Activated naive CD8-positive, alpha-beta T cell treated with anti-CD3 and anti-CD28 coated beads for 36 hours (primary cell): ENCODE measurements at places on chromosomes 13 and 19. TPM values are rescaled to one million over a fixed set of nuclear protein-coding genes. Genes with fewer than 3 reads are reported as not detected.

- H3K4me1 ChIP-seq: no peaks in the 10 kb centered on the region
- H3K36me3 ChIP-seq: no peaks in the 10 kb centered on the region
- H3K27ac ChIP-seq: no peak overlapping the region
- H3K4me3 ChIP-seq: no peak overlapping the region
- H3K27me3 ChIP-seq: peaks cover 37% of the 10 kb centered on the region
- no peak for DNase-seq
Observed at GRCh38 chr13:101155920-101156319, 260.4 kb downstream of the NALCN start.

- H3K4me3 ChIP-seq: no peak overlapping the region
- H3K4me1 ChIP-seq: no peaks in the 10 kb centered on the region
- no peaks in the 10 kb centered on the region for H3K36me3 ChIP-seq
Observed at GRCh38 chr19:15022752-15023151, 26.5 kb upstream of the CASP14 start.

GRCh38 chr13:37475966-37476365 is 122.6 kb downstream of the POSTN start:
- no peak overlapping the region for H3K4me3 ChIP-seq
- no peaks in the 10 kb centered on the region for H3K4me1 ChIP-seq
- no peak for DNase-seq
- H3K36me3 ChIP-seq: no peaks in the 10 kb centered on the region
- no peak overlapping the region for H3K27ac ChIP-seq

- peaks cover 14% of the 10 kb centered on the region for H3K4me1 ChIP-seq
- H3K27ac ChIP-seq: no peak overlapping the region
- no peak for DNase-seq
- peaks cover 62% of the 10 kb centered on the region for H3K36me3 ChIP-seq
- no peak overlapping the region for H3K4me3 ChIP-seq
Observed at GRCh38 chr13:113638806-113639205, 19.2 kb downstream of the ATP4B start.

DNA sequence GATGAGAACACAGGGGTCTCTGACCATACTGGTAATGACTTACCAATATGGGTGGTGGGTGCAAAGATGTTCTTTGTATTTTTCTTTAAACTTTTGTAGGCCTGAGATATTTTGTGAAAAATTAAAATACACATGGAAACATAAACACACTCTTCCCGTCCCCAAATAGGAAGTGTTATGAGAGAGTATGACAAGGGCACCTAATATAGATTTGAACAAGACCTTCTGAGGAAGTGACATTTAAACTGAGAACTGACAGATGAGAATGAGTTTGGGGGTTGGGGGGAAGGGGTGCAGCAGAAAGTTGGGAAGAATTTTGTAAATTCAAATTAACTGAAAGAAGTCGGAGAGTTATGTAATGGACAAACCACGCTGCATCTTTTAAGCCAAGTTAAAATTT is 224.2 kb downstream of the RGCC start:
- H3K4me1 ChIP-seq: peaks cover 18% of the 10 kb centered on the region
- H3K27me3 ChIP-seq: no peaks in the 10 kb centered on the region
- no peak overlapping the region for H3K4me3 ChIP-seq
- DNase-seq: no peak
- peaks cover 34% of the 10 kb centered on the region for H3K36me3 ChIP-seq

DNA sequence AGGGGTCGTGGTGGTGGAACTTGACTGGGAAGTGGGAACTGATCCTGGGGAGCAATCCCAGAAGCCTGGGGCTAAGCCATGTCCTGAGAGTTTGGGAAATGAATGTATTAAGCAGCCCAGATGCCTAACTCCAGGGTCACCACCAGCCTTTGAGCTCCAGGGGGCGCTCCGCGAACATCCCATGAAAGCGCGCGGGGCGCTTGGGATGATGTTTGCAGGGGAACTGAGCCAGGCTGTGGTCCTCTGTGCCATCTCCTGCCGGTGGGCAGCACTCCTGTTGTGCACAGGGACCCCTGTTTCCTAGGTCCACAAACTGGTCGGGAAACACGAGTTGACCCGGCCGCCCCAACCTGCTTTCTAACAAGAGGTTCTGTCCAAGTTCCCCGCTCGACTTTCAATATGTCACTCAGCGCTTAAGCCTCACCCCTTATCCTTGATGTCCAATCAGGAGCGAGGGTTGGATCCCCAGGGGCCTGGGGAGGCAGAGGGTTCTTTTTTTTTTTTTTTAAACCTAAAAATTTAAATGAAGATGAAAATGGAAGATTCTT is 14.4 kb downstream of the LEUTX start:
- peaks cover 10% of the 10 kb centered on the region for H3K27me3 ChIP-seq
- peak; percentile 72 for DNase-seq
- no peaks in the 10 kb centered on the region for H3K4me1 ChIP-seq
- peak overlapping the region; percentile 78 for H3K4me3 ChIP-seq
- H3K27ac ChIP-seq: no peak overlapping the region

- H3K27ac ChIP-seq: no peak overlapping the region
- no peak overlapping the region for H3K4me3 ChIP-seq
- no peaks in the 10 kb centered on the region for H3K27me3 ChIP-seq
- DNase-seq: no peak
Observed at GRCh38 chr13:85828094-85828684, 29.0 kb upstream of the SLITRK6 start.

DNA sequence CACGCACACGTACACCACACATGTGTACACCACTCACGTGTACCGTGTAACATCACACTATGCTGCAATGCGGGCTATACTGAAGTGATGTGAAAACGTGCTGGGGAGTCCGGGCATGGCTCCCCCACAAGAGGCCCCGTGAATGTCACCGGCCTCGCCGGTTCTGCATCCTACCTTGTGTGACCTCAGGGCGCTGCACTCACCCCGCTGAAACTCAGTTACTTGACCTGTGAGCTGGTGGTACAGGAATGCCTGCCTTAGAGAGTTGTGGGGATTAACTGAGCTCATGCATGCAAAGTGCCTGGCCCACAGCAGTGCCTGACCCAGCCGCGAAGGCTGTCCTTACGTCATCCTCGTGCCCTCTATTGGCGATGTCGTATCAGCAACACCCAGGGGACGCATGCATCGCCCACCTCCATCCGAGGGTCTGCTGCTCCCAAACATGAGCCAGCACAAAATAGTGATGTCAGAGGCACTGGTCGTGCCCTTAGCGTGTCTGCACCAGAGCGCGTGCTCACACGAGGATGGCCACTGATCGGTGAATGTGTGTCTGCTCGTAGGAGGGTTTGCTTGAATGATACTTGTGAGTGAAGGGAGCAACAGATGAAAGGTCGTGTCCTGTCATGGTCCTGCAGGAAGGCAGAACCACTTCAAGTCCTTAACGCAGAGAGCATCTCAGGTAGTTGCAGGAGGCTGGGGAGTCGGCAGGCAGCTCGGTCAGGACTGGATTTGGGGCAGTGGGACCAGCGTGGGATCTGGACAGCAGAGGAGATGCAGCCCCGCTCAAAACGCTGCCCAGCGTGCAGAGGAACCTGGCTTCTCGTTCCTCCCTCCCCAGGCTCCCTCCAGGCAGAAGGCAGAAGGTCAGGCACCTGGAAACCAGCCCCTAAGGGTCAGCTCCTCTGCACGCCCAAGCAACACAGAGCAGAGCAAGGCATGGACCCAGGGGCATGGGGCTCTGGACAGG is 126.2 kb upstream of the SPACA7 start:
- H3K27me3 ChIP-seq: no peaks in the 10 kb centered on the region
- no peaks in the 10 kb centered on the region for H3K4me1 ChIP-seq

The C13orf46 gene
- total RNA-seq: 0.99 TPM

- no peak overlapping the region for H3K4me3 ChIP-seq
- H3K27ac ChIP-seq: no peak overlapping the region
- no peaks in the 10 kb centered on the region for H3K27me3 ChIP-seq
- DNase-seq: no peak
- H3K4me1 ChIP-seq: peaks cover 7% of the 10 kb centered on the region
Observed at GRCh38 chr19:5785423-5785822, 877 bp upstream of the PRR22 start.

The OR7D2 gene
- not detected for total RNA-seq

DNA sequence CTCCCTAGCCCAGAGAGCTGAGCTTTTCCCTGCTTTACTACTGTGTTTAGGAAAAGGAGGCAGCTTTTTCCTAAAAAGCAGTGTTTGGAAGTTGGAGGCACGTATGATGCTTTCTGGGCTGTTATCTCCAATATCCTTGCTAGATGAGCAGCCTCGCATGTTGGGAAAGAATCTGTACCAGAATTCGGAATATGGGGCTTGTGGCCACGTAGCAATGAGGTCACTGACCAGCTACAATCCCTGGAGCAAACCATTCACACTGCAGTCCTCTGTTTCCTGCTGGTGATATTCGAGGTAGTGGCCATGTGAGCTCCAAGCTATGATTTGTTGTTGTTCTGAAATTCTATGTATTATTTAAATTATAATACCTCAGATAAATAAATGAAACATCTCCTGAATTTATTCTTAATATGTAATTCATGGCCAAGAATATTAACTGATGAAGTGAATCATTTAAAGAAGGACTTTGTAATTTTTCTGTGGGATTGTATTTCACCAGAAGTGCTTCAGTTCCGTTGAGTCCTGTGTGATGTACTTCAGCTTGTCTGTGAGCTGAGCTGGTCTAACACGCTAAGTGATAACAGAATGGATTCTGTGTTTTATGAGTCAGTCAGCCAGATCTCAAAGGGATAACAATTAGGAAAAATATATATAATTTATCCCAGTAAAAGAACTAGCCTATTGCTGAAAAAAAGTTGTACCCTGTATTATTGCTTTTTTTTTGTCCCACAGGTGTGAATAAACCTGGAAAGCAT is 319.5 kb downstream of the SHISA2 start:
- no peak overlapping the region for H3K4me3 ChIP-seq
- no peaks in the 10 kb centered on the region for H3K36me3 ChIP-seq
- H3K4me1 ChIP-seq: peaks cover 4% of the 10 kb centered on the region
- DNase-seq: no peak
- peaks cover 7% of the 10 kb centered on the region for H3K27me3 ChIP-seq
- H3K27ac ChIP-seq: no peak overlapping the region

- peaks cover 2% of the 10 kb centered on the region for H3K36me3 ChIP-seq
- peaks cover 17% of the 10 kb centered on the region for H3K27me3 ChIP-seq
- H3K27ac ChIP-seq: no peak overlapping the region
- no peak for DNase-seq
- no peak overlapping the region for H3K4me3 ChIP-seq
- H3K4me1 ChIP-seq: peaks cover 11% of the 10 kb centered on the region
Observed at GRCh38 chr13:52067237-52067636, 42.7 kb downstream of the UTP14C start.

The KLK4 gene
- total RNA-seq: not detected

DNA sequence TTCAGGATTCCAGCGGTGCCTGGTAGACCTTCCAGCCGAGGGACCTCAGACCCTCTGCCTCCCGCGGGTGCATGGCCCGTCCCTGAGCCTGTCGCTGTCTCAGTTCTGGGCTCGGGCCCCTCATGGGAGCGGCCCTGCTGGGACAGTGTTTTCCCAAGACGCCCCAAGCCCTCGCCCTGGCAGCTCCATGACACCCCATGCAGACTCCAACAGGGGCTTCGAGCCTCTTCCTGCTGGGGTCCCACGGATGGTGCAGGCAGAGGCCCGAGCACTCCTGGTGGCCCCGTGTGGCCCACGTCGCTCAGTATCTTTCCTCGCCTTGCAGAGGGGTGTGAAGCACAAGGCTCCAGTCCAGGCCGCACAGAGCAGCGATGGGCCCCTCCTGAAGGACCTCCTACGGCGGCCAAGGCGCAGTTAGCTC is 88.8 kb upstream of the MCF2L start:
- H3K4me1 ChIP-seq: no peaks in the 10 kb centered on the region
- no peak overlapping the region for H3K4me3 ChIP-seq
- no peak overlapping the region for H3K27ac ChIP-seq
- peaks cover 6% of the 10 kb centered on the region for H3K36me3 ChIP-seq

GRCh38 chr19:28485292-28485691 is 727.7 kb downstream of the UQCRFS1 start:
- no peaks in the 10 kb centered on the region for H3K36me3 ChIP-seq
- H3K4me1 ChIP-seq: no peaks in the 10 kb centered on the region
- no peak for DNase-seq
- H3K4me3 ChIP-seq: no peak overlapping the region
- no peak overlapping the region for H3K27ac ChIP-seq

GRCh38 chr13:48148454-48148853 is 53.5 kb upstream of the MED4 start:
- H3K27me3 ChIP-seq: no peaks in the 10 kb centered on the region
- H3K4me3 ChIP-seq: no peak overlapping the region
- H3K4me1 ChIP-seq: peaks cover 62% of the 10 kb centered on the region
- no peak for DNase-seq

GRCh38 chr19:28454083-28454482 is 758.9 kb downstream of the UQCRFS1 start:
- H3K27ac ChIP-seq: no peak overlapping the region
- no peak for DNase-seq
- H3K4me3 ChIP-seq: no peak overlapping the region
- H3K4me1 ChIP-seq: no peaks in the 10 kb centered on the region
- no peaks in the 10 kb centered on the region for H3K27me3 ChIP-seq

GRCh38 chr13:99806671-99807070 is 164.9 kb downstream of the ZIC5 start:
- H3K36me3 ChIP-seq: no peaks in the 10 kb centered on the region
- no peak overlapping the region for H3K27ac ChIP-seq
- H3K4me1 ChIP-seq: no peaks in the 10 kb centered on the region

DNA sequence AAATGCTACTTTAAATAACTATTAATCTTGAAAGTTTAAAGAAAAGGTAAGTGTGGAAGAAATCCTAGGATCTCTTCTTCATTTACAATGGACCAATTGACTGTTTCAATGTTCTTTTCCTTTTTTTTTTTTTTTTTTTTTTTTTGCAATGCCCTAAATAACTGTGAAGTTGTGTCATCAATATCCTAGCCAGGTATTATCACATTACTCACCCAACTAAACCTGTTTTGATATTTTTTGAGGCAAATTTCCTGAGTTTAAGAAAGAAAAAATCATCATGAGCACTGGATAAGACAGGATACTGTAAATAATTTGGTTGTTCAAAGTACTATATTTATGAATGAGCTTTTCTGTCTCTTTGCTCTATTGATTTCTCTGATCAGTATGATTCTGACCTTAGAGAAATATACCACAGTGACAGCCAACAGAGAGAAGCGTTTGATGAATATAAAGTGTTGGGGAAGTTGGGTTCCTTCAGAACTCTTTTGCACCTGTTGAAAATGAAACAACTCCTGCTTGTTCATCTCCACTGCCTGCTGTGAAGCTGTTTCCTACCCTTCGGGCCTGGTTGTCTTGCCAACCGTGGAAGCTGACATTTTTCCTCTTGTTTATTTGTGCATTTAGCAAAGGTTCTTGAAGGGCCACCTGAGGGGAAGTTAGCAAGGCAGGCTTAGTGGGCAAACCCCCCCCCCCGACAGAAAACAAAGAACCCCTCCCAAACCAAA is 1220.5 kb upstream of the SLC10A2 start:
- no peak for DNase-seq
- H3K36me3 ChIP-seq: no peaks in the 10 kb centered on the region
- H3K27me3 ChIP-seq: no peaks in the 10 kb centered on the region
- H3K27ac ChIP-seq: no peak overlapping the region
- no peak overlapping the region for H3K4me3 ChIP-seq

GRCh38 chr19:2047449-2048103 is 3.5 kb downstream of the MKNK2 start:
- H3K36me3 ChIP-seq: peaks cover 10% of the 10 kb centered on the region
- peak overlapping the region; percentile 65 for H3K27ac ChIP-seq
- H3K4me3 ChIP-seq: peak overlapping the region; percentile 48
- H3K4me1 ChIP-seq: peaks cover 44% of the 10 kb centered on the region
- DNase-seq: peak; percentile 47

The TOMM40 gene
- total RNA-seq: 236 TPM

The ZNF560 gene
- 0.60 TPM for total RNA-seq
